ENCODE measurements at places on chromosomes 2 and 18. TPM values are rescaled to one million over a fixed set of nuclear protein-coding genes. Genes with fewer than 3 reads are reported as not detected.
A peak's percentile ranks its signal among the peaks of the same experiment; 100 is the strongest.

- H3K27me3 ChIP-seq, result peaks cover 60% of the 10 kb centered on the region
- peaks cover 44% of the 10 kb centered on the region for H3K4me1 ChIP-seq
- DNase-seq, result no peak
- H3K36me3 ChIP-seq, result peaks cover 5% of the 10 kb centered on the region
- no peak overlapping the region for H3K27ac ChIP-seq
- peak overlapping the region; percentile 64 for H3K4me3 ChIP-seq
Measured at GRCh38 chr2:74498500-74499266, 720 bp downstream of the LBX2 start.

DNA sequence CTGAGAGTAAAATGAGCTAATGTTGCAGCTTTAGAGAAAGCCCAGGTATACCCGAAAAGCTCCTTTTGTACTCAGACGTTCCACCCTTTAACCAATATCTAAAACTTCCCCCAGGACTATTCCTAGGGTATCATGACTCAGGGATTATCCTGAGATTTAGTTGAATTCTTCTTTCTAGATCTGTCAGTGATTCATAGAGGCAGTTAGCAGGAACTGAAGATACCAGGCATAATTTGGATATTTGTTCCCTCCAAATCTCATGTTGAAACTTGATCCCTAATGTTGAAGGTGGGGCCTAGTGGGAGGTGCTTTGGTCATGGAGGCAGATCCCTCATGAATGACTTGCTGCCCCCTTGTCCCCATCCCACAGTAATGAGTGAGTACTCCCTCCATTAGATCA, 161.2 kb upstream of the LRP1B start:
- H3K27ac ChIP-seq, result no peak overlapping the region
- no peak for DNase-seq
- no peaks in the 10 kb centered on the region for H3K36me3 ChIP-seq
- H3K4me3 ChIP-seq, result no peak overlapping the region

DNA sequence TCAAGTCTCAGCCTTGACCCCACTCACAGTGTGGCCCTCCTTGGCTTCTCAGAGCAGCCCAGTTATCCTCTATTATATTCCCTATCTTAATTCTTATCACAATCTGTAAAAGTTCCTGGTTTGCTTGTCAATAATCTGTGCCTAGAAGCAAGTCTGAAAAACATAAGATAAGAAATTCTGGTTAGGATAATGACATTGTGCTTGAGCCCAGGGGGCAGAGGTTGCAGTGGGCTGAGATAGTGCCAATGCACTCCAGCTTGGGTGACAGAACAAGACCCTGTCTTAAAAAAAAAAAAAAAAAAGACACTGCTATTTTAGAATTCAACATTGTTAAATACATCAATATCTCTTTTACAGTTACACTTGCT, 63.9 kb downstream of the TMEM131 start:
- no peak overlapping the region for H3K4me3 ChIP-seq
- peaks cover 11% of the 10 kb centered on the region for H3K4me1 ChIP-seq
- peaks cover 3% of the 10 kb centered on the region for H3K36me3 ChIP-seq
- no peak for DNase-seq
- H3K27ac ChIP-seq, result no peak overlapping the region

DNA sequence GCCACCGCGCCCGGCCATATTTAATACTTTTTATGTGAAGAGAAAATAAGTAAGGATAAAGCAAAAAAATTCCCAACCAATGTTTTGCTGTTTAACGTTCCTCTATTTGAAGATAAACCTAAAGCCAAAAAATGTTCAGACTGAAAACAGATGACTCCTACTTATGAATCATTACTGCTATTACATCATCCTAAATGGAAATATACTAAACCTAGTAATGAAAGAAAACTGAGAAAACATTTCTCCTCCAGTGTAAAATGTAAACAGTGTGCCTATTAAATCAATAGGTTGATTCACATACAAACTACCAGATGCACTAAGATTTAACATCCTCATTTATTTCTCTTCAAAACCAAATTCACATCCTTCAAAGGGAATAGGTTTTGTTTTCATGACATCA, 43.5 kb downstream of the CWC22 start:
- no peaks in the 10 kb centered on the region for H3K4me1 ChIP-seq
- DNase-seq, result no peak
- H3K36me3 ChIP-seq, result peaks cover 67% of the 10 kb centered on the region
- no peaks in the 10 kb centered on the region for H3K27me3 ChIP-seq
- H3K4me3 ChIP-seq, result no peak overlapping the region
- no peak overlapping the region for H3K27ac ChIP-seq

DNA sequence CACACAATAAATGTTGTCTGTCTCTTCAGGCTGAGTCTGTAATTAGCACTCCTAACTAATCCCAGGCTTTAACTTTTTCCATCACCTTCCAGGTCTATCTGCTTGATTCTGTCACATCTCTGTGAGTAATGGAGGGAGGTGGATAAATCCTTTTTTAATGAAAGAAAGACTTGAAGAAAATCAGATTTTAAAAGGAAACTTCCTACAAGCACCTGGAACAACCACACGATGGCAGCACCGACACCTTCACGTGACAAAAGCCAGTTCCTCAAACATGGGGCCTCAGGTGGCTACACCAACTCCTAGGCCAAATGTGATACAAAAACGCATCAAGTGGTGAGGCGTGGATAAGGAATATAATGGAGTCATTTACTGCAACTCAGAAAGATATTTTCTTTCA, 41.8 kb downstream of the TGFBRAP1 start:
- H3K27me3 ChIP-seq, result no peaks in the 10 kb centered on the region
- H3K4me3 ChIP-seq, result no peak overlapping the region
- DNase-seq, result peak; percentile 23
- peaks cover 68% of the 10 kb centered on the region for H3K36me3 ChIP-seq

Gene KIAA2012
- total RNA-seq, result not detected

Gene BOLL
- total RNA-seq, result not detected

Gene EDAR
- 9.4 TPM for total RNA-seq

All from CD4-positive, alpha-beta T cell (primary cell).